Endothelial cell of umbilical vein (primary cell): ENCODE measurements at places on chromosomes 11 and 22. TPM values are rescaled to one million over a fixed set of nuclear protein-coding genes. Genes with fewer than 3 reads are reported as not detected.

Gene DDX10
- total RNA-seq: 35.2 and 48.9 TPM in 2 replicates

Gene LDHAL6A
- not detected in 2 replicates for total RNA-seq

Gene SRSF8
- total RNA-seq: 29.2 and 31.3 TPM in 2 replicates

Gene RNASEH2C
- total RNA-seq: 46.4 and 62.0 TPM in 2 replicates

Gene PDGFD
- total RNA-seq: 13.1 and 14.1 TPM in 2 replicates

Gene NLRP14
- total RNA-seq: 0.24 and 0.35 TPM in 2 replicates

Gene GRAP2
- total RNA-seq: not detected in 2 replicates

Gene PRODH
- not detected in 2 replicates for total RNA-seq

Gene TESMIN
- 3.1 and 6.1 TPM in 2 replicates for total RNA-seq

Gene CRYBB2
- total RNA-seq: 1.4 TPM in 1 of 2 replicates, not detected in the other

Gene OR10A2
- total RNA-seq: not detected in 2 replicates

Gene OR5T1
- total RNA-seq: not detected in 2 replicates

DNA sequence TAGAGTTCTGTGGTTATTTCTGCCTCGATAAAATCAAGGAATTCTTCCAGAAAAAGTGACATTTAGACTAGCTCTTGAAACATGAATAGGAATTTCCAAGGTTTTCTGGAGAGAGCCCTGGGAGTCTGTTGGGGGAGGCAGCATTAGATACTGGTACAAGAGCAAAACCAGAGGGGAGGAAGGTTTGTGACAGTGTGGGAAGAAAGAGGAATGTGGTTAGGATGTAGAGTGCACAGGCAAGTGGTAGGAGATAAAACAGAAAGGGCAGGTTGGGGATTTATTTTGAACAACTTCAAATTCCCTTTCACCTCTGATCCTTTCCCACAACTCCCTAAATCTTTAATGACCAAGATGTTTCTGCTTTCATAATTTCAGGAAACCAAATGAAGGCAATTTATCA lies 588.4 kb downstream of the METTL15 start:
- no peak for DNase-seq

GRCh38 chr11:57309106-57310059 lies 15.4 kb downstream of the TNKS1BP1 start:
- DNase-seq: no peak

DNA sequence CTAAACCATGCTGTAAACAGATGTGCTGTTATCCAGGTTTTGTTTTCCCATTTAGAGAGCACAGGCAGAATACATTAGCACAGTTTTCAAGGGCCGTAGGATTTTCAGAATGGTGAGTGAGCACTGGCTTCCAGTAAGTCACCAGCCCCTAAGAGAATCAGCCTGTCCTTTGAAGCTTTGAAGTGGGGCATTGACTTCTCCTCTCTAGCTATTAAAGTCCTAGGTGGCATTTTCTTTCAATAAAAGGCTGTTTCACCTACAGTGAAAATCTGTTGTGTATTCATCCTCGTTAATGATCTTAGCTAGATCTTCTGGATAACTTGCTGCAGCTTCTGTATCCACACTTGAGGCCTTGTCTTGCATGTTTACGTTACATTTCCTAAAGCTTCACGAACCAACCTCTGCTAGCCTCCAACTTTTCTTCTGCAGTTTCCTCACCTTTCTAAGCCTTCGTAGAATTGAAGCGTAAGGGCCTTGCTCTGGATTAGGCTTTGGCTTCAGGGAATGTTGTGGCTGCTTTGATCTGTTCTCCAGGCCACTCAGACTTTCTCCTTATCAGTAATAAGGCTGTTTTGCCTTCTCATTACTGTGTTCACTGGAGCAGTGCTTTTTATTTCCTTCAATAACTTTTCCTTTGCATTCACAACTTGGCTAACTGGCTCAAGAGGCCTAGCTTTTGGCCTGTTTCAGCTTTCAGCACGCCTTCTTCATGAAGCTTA lies 15.5 kb downstream of the CECR2 start:
- DNase-seq: no peak

- no peak for DNase-seq
Observed at GRCh38 chr11:72519220-72519881, 85.0 kb upstream of the CLPB start.

- no peak for DNase-seq
Observed at GRCh38 chr22:39454385-39454871, 2.4 kb upstream of the MGAT3 start.

GRCh38 chr22:29275167-29275566 lies 7.1 kb downstream of the EWSR1 start:
- DNase-seq: no peak

- DNase-seq: peak; percentile 26
Observed at GRCh38 chr11:94740083-94741021, 27.8 kb upstream of the AMOTL1 start.

GRCh38 chr11:102267609-102268008 lies 49.7 kb upstream of the BIRC3 start:
- DNase-seq: peak; percentile 18

DNA sequence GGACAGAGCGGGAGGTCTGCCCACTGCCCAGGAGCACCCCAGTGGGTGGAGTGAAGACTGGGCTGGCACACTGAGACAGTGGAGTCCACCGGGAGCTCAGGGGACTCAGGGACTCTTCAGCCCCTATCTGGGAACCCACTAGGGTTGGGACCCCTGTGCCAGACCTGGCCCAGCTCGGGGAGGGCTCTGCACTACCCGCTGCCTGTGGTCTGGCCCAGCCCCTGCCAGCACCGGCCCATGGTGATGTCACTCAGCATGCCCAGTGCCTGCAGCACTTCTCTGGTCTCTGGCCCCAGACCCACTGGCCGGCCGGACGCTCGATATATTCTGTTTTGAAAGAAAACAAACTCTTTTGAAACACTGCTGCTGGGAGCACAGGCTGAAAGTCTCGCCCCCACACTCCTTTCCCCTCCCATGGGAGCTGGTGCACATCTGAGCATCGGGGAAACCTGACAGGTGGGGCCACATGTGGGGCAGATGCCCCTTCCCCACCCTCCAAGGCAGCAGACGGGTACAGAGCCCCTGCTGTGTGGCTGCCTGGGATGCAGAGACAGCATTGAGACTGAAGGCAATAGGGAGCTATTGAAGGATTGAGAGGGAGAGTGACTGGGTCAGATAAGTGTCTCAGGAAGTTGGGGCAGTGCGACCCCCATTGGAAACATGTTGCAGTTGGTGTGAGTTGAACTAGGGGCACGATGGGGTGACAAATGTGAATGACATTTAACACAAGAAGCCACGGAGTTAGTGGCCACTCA lies 62.9 kb downstream of the MYEOV start:
- DNase-seq: no peak

DNA sequence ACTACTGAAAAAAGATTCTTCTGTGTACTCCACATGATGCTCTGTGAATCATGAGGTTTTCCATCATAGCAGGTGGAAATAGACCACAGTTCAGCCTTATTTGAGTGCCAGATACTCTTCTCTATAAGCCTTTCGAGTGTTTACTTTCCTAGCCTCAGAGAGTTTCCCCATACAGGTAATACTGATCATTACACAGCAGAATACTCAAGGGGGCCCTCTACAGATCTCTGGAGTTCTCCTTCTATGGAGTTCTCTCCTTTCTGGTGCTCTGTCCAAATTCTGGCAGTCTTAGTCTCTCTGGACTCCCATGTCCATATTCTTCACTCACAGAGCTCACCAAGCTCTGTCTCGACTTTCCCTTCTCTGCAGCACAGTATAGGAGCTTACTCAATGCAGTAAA lies 175.7 kb upstream of the CARD18 start:
- DNase-seq: no peak

- no peak for DNase-seq
Observed at GRCh38 chr22:37778370-37779009, 29.2 kb upstream of the GCAT start.

GRCh38 chr11:104925850-104926249 lies 27.6 kb upstream of the CASP12 start:
- no peak for DNase-seq

DNA sequence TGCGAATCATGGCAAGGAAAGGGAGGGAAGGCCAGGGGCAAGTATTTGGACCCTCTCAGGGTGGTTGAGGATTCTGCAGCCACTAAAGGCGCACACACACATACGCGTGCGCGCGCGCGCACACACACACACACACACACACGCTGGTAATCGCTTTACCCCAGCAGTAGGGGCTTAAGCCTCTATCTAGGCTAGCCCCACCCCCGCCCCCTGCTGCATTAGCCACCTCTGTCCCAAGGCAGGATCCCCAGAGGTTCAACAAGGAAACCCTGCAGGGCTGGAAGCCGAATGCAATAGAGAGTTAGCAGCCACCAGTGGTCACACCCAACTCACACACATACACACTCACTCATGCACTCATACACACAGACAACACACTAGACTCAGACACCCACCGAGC lies 28.6 kb upstream of the ELFN2 start:
- DNase-seq: no peak

DNA sequence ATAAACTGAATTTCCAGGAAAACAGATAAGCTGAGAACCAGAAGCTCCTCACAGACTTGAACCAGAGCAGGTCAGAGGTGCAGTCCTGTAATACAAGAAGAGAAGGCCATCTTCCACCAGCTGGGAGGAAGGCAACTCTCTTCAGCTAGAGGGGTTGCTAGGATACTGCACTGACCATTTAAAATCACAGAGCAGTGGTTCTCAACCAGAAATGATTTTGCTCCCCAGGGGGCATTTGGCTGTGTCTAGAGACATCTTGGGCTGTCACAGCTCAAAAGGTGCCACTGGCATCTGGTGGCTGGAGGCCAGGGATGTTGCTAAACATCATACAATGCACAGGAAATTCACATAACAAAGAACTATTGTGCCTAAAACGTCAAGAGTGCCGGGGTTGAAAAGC lies 17.2 kb downstream of the OPCML start:
- DNase-seq: no peak

- no peak for DNase-seq
Observed at GRCh38 chr22:22155146-22155545, 89.4 kb upstream of the VPREB1 start.

GRCh38 chr11:841981-842369 lies 354 bp downstream of the POLR2L start:
- DNase-seq: no peak

DNA sequence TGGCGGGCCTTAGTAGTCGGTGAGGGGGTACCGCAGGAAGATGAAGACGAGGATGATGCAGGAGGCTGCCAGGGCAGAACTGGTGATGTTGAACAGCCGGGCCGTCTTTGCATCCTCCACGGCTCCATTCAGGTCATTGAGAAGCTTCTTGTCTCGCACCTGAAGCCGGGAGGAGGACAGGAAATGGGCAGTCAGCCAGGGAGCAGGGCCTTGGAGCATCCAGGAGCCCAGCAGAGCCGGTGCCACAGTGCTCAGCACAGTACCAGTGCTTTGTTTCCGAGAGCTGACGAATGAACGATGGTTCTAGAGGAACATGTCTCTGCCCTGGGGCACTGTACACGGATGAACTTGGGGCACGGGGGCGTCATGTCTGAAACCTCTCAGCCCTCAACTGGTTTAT lies 15.1 kb downstream of the IFITM10 start:
- no peak for DNase-seq

- DNase-seq: no peak
Observed at GRCh38 chr11:17713851-17714250, 5.5 kb upstream of the MYOD1 start.

- DNase-seq: no peak
Observed at GRCh38 chr11:14026961-14027360, 64.4 kb downstream of the SPON1 start.

DNA sequence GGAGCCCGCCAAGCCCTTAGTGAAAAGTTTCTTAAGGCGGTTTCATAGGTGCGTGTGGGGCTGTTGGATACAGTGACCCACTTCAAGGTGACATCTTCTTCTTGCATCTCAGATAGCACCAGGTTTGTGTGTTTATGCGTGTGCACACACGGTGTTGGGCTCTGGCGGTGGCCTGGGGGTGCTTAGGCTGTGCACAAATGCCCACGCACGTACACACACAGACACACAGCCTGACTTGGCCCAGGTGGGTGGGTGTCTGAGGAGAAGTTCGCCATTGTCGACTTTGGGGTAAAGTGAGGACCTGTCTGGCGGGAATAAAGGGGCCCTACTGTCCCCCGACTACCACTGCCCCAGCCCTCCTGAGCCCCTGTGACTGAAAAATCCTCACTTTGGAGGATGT lies 103.8 kb downstream of the KCNQ1 start:
- DNase-seq: no peak

DNA sequence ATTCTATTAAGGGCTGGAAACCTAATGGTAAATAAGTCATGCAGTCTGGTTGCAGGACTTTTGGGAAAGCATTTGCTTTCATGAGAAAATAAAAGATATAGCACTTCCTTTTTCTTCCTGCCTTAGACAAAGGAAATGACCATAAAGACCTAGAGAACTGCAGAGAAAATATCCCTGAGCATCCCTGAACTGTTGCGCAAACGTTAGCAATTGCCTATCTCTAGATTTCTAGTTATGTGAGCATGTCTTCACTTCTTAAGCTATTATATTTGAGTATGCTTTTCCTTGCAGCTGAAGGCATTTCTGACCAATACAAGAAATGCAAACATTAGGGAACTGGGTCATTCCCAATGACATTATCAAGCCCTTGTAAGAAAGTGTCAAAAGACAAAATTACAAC lies 110.6 kb downstream of the KIF18A start:
- no peak for DNase-seq

DNA sequence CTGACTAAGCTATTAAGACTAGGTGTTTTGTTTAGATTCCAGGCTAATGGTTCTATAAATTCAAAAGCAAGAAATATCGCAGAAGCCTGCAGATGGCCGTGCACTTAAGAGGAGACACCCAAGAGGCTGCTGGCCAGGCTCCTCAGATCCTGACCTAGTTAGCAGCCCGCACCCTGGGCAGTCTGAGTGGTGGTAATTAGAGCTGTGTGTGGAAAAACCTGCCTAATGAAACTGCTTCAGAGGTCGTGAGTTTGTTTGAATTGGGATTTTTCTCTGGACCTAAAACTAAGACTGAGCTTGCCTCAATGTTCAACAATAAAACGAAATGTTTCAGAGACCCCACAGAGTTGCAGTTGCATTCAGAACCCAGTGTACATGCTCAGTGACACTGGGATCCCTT lies 627.7 kb downstream of the OPCML start:
- no peak for DNase-seq

DNA sequence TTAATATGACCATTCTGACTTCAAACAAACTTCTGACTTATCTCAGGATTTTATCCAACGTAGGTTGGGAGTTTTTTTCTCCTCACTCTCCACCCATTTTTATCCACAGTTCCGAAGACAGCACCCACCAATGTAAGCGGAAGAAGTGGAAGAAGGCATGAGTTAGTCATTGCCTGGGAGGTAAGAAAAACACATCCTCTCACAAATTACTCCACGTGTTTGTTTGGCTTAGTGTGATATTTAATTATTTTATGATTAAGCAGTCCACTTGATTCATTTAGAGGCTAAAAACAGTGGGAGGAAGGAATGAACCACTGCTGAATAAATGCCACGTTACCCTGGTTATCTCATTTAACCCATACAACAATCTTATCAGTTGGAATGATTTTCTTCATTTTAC lies 389.6 kb upstream of the ARHGAP42 start:
- no peak for DNase-seq

DNA sequence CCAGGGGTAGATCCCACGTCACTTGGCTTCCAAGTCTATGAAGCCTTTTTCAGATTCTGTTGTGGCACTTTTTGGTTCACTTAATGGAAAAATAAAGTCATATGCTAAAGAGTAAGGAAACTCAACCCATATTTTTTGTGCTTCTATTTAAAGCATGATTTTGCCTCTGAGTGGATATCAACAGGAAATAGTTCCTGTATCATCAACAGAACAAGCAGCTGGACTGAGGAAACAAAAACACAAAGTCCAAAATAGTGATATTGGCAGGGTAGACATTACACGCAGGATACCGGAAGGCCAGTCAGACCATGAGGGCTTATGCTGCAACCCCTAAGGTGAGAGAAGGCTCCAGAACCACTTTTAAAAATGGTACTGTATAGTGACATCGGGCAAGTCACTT lies 248.3 kb upstream of the ANO5 start:
- no peak for DNase-seq

- DNase-seq: peak; percentile 82
Observed at GRCh38 chr11:108870373-108871020, 205.6 kb downstream of the DDX10 start.
